ENCODE measurements at places on chromosomes 11 and 22.
A peak's percentile ranks its signal among the peaks of the same experiment; 100 is the strongest.

DNA sequence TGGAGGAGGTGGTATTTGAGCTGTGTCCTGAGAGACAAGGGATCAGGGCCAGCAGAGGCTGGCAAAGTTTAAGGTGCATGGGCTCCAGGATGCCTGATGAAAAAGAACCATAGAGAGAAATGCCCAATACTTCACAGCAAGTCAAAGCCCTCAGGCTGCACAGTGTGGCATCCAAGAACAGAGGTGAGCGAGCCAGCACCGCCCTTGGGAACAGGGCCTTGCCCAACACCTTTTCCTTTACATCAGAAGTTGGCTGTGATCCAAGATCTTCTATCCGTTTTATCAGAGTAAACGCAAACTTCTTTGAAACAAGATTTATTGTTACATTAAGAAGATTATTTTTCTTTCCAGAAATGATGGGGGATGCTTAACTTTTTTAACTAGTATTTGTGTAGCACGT, 1.4 kb downstream of the B3GNT6 start:
- DNase-seq: no peak

DNA sequence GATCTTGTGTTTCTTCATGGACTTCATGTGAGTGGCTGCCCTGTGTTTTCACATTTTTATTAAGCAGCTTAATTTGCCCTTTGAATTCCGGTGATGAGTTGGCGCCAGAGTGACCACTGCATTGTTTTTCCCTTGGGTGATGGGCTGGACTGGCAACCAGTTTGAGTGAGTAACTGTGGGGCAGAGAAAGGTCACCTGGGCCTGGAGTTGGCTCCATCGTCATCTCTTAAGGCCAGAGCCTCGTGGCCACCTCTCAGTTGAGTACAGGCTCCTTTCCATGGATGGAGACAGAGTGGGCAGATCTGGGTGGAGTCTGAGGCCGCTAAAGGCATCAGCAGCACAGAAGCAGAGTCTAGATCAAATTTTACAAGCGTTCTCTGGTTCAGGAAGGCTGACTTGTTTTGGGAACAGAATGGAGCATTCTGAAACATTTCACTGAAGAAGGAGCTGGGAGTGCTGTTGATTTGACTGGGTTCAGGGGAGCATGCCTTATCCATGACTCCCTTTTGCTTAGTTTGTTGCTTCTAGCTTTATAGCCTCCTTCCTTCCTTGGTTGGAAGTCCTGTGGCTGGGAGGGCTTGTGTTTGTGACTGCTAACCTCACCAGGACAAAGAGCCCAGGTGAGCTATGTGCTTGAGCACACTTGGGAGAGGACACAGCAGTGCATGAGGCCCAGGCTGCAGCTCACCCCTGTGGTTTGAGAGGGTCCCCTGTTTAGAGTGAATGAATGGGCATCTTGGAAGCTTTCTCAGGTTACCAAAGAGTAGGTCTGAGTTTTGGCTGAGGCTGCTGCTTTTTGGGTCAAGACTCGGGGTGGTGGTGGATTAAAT, 7.8 kb downstream of the BCR start:
- no peak for DNase-seq

DNA sequence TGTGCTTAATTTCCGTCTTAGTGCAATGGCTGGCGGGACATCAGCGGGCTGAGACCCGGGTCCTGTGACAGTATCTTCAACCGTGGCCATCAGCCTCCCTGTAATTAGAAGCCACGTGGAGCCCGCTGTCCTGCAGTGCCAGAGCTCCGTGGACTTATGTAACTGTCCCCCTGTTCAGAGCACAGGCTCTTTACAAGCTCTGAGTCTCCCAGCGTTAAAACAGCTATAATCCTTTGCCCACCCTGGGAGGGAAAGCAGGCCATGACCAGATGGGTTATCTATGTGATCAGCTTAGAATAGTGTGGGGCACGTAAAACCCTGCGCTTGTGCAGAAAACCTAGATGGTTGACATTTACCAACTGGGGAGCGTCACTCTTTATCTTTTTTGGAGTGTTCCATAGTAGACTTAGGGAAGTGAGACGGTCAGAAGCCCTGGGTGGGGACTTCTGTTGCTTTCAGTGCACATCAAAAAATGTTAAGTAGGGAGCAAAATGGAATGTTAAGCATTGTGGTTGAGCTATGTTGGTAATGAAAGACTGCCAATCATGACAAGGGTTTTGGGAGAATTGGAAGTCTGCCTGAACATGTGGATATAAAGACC, 103.5 kb upstream of the CADM1 start:
- peak; percentile 58 for DNase-seq

DNA sequence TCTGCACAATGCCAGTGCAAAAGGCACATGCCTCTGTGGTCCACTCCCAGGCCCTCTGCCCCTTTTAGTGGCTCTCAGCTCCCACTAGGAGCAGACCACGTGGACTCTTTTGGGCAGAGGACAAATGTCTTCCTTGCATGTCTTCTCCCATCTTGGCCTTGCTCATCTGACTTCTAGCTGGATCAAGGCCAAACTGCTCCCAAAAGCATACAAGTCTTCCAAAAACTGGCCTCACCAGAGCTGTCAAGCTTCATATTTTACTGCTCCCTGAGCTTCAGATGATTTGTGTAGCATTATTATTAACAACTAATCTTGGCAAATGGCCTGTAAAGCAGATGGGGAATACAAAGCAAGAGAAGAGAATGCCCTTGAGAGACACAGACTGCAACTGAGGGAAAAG, 6.9 kb downstream of the SMPD1 start:
- DNase-seq: no peak

- no peak for DNase-seq
Observed at GRCh38 chr11:19703211-19703610, 9.4 kb upstream of the NAV2 start.

GRCh38 chr22:49616356-49617231, 211.1 kb downstream of the BRD1 start:
- DNase-seq: no peak

DNA sequence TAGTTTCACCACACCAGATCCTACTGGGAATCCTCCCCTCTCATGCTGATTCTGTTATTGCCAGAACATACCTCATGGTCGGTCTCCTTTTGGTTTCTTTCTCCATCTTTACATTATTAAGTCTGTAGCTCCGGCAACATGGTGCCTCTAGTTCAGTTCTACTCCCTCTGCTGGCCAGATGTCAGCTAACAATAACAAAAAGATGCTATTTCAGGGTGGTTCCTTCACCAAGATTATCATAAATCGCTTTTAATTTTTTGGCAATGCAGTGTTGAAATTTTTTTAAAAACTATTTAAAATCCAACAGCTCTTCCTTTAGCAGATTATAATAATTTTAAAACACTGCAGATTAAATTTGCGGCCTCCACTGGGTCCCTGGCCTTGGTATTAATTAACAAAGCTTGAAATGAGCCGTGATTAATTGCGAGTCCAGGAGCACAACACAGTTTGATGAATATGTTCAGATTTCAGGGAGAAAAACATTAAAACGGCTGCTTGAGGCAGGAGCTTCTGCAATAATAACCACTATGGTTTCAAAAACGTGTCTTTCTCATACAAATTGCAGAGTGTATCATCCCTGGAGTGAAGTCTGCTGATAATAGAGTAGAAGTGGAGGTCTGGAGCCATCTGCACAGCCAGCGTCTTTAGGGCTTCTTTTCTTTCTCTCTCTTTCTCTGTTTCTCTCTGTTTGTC, 492.9 kb upstream of the KIRREL3 start:
- DNase-seq: peak; percentile 22

DNA sequence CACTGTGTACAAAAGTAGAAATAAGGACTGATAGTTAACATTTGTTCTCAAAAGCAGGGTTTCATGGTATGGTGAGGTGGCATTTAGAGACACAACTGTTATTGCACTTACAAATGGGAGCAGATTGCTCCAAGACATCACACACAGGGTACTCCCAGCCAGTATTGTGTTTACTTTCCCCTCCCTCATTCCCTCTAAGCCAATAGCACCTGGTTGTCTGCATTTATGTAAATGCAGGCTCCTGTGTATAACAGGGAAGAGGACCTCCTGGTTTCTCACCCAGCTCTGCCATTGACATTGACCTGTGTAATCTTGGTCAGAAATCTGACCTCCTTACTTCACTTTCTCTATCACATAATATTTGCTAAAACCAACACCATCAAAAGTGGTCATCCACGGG, 154.4 kb downstream of the NAV2 start:
- DNase-seq: no peak

GRCh38 chr11:118914178-118914918, 11.4 kb downstream of the BCL9L start:
- no peak for DNase-seq

- DNase-seq: no peak
Observed at GRCh38 chr11:119759747-119760412, 30.9 kb upstream of the NECTIN1 start.

DNA sequence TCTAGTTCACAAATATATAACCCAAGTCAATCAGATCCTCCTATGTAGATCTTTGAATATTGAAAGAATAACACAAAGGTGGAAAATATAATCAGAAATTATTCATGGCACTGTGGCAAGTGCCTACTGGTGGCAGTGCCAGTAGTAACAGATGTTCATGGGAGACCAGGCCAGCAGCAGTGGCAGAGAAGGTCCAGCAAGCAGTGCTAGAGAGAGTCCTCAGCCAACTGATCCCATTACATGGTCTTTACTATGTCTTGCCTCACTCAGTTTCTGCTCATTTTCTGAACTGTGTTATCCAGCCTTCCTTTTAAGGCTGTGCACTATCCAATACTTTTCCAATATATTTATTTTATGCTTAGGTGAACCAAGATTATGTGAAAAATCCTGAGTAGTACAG, 124.9 kb downstream of the MRTFA start:
- DNase-seq: peak; percentile 17
